CD14-positive monocyte (primary cell): ENCODE measurements at places on chromosomes 7 and 10. TPM values are rescaled to one million over a fixed set of nuclear protein-coding genes. Genes with fewer than 3 reads are reported as not detected.

GRCh38 chr7:28862595-28863272, 95.4 kb downstream of the TRIL start:
- no peak for DNase-seq

DNA sequence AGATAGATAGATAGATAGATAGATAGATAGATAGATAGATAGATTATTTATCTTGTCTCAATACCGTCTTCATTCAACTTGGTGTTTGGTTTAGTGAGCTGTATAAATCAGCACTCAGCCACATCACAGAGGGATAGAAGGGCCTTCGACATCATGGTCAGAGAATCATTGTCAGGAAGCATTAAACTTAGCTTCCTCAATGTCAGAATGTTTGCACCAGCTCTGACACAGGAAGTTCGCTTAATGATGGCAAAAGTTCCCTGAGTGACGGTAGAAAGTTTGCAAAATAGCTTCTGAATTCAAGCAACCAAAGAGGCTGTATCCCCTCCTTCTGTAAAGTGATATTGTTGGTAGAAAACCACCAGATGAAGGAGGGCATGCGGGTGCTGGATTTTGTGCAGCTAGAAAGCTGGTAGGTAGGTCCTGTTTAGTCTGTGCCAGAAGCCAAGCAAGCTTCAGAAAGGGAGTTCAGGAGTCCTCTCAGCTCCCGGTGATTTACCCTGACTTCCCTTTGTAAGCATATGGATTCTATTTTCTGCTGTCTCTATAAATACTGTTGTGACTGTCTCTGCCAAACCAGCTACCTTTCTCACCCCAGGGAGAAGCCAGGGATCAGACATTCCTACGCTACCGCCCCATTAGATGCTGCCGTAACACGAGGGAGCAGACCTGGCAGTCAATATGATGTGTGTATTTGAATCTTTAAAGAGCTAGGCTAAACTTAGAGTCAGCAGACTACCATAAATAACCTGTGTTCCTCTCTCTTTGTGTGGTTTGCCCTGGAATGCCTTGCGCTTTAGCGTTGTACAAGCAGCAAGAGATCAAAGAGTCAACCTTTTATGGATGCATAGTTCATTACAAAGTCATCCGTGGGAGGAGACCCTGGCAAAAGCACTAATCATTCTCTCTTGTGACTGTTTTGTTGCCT, 200.5 kb upstream of the KIAA1217 start:
- no peak for DNase-seq

DNA sequence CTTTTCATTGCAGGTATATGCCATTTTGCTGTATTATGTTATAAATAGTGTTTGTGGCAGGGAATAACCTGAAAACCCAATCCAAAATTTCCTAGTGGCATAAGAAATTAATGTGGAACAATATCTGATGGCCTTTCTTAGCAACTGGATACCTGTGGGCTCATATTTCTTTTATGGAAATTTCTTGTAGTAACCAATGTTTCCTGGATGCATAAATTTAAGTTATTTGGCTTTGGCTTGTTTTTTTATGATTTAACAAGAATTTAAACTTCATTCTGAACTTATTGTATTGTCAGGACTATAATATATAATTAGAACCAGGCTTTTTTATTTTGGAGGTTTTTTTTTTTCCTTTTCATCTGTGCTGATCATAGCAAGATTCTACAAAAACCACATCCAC, 30.1 kb downstream of the TBC1D12 start:
- no peak for DNase-seq

GRCh38 chr10:42939685-42940366, 137.0 kb upstream of the RET start:
- no peak for DNase-seq

Gene ENKUR
- polyA plus RNA-seq, result 0.16 TPM
